ENCODE measurements at places on chromosomes 2 and 18.

GRCh38 chr18:50097702-50098101, 97.2 kb downstream of the MYO5B start:
- DNase-seq, result no peak

DNA sequence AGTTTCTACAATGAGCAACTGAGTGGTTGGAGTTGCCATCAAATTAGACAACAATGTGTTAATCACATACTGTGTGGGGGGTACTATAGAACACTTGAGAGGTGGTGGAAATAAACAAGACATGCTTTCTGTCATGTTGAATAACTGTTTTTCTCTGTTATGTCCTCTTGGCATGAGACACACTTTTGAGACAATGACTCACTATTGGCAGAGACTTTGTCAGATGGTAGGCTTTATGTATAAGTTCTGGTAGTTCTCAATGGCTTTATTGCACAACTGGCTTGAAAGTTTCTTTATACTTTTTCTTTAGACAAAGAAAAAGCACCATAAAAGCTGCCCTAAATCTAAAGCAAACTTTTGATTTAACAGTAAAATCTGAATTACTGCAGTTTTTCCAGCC, 578.7 kb downstream of the ADCYAP1 start:
- no peak for DNase-seq

DNA sequence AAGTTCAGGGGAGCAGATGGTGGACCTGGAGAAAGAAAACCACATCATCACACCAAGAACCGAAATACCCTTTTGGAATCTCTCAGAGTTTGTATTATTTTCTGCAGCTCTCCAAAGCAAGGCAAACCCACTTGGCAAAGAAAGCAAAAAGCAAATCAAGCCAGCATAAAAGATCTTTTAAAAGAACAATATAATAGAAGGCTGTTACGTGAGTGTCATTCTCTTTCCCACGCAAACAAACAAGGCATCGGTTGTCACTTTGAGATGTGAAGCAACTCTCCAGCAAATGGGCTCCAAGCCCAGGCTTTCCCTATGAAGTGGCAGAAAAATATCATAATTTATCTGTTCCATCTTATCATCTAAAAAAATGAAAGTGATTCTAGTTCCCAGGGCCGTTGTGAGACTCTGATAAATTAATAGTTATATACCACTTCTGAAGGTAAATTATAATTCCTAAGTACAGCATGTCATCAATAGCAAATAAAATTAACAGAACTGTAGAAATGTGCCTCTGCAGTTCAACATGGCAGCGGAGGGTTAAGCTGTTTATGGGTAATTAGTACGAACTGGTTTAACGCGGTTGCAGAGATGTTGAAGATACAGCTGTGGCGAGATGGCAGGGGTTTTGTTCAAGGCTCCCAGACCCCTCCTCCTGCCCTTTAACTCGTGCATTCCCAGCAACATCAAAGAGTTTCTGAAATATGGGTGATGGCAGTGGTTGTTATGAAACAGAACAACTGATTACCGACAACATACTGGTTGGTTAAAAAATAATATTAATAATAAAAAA, 89.2 kb downstream of the EPHA4 start:
- DNase-seq, result no peak

DNA sequence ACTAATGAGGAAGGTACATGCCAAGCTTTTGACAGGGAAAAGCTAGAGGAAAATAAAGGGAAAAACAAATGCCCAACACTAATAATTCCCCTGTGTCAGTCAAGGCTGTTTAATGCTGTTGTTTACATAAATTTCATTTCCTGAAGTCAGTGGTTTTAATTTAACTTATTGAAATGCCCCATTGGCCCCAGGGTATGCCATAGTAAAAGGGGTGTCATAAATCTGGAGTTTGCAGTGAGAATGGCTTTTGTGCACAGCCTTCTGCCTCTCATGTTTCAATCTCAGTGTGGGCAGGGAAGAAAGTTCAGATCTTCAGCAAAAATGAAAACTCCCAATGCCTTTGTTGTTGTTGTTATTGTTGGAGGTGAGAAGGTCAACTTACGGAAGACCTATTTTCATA, 550.1 kb upstream of the DCC start:
- DNase-seq, result no peak

DNA sequence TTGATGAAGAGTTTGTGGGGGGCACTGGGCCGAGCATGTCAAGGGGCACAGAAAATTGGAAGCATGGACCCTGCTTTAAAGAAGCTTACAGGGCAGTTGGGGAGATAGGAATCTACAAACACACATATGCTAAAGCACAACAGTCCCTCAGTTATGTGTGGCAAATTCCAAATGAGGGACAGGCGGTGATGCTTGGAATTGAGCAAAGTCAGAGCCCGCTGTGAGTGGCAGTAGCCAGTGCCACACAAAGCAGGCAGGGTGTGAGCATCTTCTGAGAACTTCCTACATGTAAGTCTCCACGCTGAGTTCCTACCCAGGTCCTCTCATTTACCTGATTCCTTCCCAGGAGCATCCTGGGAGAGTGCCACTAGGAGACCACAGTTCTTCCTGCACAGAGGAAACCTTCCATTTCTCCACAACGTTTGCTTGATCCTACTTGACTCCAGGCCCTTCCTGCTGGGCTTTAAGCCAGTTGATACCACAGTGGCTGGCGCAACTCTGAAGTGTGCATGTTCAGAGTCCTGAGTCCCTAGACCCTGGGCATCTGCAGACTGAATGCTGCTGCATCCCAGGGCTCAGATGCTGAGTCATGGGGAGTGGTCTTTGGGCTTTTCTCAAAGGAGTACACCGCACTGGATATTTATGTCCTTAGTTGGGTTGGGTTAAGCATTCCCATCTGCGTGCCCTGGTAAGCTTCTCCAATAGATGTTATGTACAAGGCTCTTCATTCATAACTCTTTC, 287.3 kb upstream of the REV1 start:
- no peak for DNase-seq

GRCh38 chr2:73944714-73945113, 18.0 kb downstream of the DGUOK start:
- no peak for DNase-seq

DNA sequence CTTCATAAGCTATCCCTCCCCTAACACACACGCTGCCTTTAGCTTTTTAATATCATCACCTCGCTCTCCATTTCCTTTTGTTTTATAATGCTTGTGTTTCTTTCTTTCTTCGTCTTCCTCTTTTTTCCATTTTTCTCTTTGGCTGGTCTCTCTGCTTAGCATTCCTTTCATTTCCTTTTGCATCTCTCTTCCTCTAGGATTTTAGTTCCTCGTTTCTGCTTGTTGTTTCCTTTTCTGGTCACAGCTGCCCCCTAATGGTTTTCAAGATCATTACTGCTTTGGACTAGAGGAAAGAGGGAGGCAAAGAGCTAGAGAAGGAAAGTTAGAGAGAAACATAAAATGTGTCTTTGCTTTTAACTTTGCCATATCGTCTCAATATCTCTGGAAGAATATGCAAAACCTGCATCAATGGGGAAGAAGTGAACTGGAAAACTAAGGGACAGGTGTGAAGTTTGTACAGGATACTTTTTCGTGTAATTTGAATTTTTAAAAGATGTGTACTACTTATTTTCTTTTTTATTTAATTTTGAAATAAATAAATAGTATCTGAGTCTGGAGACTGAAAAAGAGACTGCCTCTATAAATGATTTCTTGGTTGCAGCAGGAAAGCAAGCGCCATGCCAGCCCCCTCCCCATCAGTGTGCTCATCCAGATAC, 6.3 kb upstream of the NRP2 start:
- no peak for DNase-seq
